Neural progenitor cell (in vitro differentiated cells): ENCODE measurements at places on chromosomes 12 and 14.

DNA sequence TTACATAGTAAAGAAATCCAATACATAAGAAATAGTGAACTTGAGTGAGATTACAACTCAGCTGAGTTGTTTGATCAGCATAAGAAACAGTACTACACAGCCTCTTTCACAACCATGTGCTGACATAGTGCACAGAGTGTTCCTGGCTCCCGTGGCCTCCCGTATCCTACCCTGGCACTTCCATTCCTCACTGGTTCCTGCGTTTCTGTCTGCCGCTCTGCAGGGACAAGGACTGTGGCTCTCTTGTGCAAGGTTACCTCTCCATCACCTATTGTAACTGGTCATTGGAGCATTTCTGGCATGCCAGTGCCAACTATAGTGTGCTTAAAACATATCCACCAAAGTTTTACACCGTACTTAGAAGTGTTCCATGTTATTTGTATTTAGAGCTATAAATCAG is 46.3 kb upstream of the PCED1B start:
- no peak overlapping the region for H3K4me3 ChIP-seq
- H3K27ac ChIP-seq: no peak overlapping the region
- H3K4me1 ChIP-seq: no peaks in the 10 kb centered on the region
- DNase-seq: no peak
- no peaks in the 10 kb centered on the region for H3K27me3 ChIP-seq

GRCh38 chr12:113884392-113884791 is 81.7 kb downstream of the RBM19 start:
- no peaks in the 10 kb centered on the region for H3K36me3 ChIP-seq
- no peak for DNase-seq
- H3K4me1 ChIP-seq: peaks cover 4% of the 10 kb centered on the region
- no peak overlapping the region for H3K27ac ChIP-seq
- no peak overlapping the region for H3K4me3 ChIP-seq
- H3K27me3 ChIP-seq: no peaks in the 10 kb centered on the region

GRCh38 chr12:51349026-51349425 is 2.5 kb upstream of the CELA1 start:
- H3K36me3 ChIP-seq: no peaks in the 10 kb centered on the region
- no peaks in the 10 kb centered on the region for H3K4me1 ChIP-seq
- H3K27me3 ChIP-seq: no peaks in the 10 kb centered on the region
- no peak overlapping the region for H3K27ac ChIP-seq
- H3K4me3 ChIP-seq: no peak overlapping the region
- no peak for DNase-seq

DNA sequence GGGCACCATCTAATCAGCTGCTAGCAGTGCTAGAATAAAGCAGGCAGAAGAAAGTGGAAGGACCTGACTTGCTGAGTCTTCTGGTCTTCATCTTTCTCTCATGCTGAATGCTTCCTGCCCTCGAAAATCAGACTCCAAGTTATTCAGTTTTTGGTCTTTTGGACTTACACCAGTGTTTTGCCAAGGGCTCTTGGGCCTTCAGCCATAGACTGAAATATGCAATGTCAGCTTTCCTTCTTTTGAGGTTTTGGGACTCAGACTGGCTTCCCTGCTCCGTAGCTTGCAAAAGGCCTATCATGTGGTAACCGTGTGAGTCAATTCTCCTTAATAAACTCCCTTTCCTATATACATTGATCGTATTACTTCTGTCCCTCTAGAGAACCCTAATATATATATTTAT is 159.3 kb downstream of the SLCO1B3 start:
- no peak overlapping the region for H3K4me3 ChIP-seq
- H3K27ac ChIP-seq: no peak overlapping the region
- H3K4me1 ChIP-seq: no peaks in the 10 kb centered on the region
- no peaks in the 10 kb centered on the region for H3K27me3 ChIP-seq
- peaks cover 12% of the 10 kb centered on the region for H3K36me3 ChIP-seq
- DNase-seq: no peak

DNA sequence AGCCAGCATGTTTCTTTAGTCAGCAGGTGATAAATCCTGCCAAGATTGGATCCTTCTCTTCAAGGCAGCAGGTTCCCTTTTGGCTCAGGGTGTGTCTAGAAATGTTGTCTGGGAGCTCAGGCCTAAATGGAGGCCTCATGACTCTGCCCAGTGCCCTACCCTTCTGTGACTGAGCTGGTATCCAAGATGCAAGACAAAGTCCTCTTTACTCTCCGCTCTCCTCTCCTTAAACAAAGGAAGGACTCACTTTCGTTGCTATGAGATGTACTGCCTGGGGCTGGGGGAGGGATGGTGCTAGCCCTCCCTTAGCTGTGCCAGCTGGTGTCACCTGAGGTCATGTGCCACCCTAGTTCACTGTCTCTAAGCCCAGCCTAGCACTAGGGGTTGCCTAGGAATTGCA is 13.8 kb upstream of the TMPRSS12 start:
- no peak for DNase-seq
- H3K4me3 ChIP-seq: no peak overlapping the region
- no peaks in the 10 kb centered on the region for H3K27me3 ChIP-seq
- no peaks in the 10 kb centered on the region for H3K4me1 ChIP-seq
- no peaks in the 10 kb centered on the region for H3K36me3 ChIP-seq
- no peak overlapping the region for H3K27ac ChIP-seq

- no peak for DNase-seq
- no peak overlapping the region for H3K4me3 ChIP-seq
- no peaks in the 10 kb centered on the region for H3K27me3 ChIP-seq
- no peaks in the 10 kb centered on the region for H3K4me1 ChIP-seq
Observed at GRCh38 chr14:29900609-29901350, 26.9 kb downstream of the PRKD1 start.

- H3K4me3 ChIP-seq: no peak overlapping the region
- H3K4me1 ChIP-seq: peaks cover 8% of the 10 kb centered on the region
- no peaks in the 10 kb centered on the region for H3K36me3 ChIP-seq
- DNase-seq: no peak
Observed at GRCh38 chr14:20386276-20386855, 26.9 kb downstream of the TEP1 start.

DNA sequence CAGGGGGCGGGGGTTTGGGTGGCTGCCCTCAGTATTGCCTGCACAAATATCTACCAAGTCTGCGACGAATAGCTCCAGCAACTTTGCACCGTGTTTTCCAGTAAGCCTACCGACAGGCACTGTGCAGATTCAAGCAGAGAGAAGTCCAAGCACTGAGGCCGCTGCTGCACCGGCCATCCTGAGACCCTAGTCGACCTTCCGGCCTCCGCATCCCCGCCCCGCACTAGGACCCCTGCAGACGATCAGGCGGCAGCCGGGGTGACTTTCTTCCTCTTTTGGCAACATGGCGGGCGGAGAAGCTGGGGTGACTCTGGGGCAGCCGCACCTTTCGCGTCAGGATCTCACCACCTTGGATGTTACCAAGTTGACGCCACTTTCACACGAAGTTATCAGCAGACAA is at the start of gene EIF2S3B:
TSS of gene EIF2S3B (plus strand) at position 271 of the 400 bp plus-strand sequence. CDS start at position 284, 13 bp downstream.
- H3K27me3 ChIP-seq: no peaks in the 10 kb centered on the region
- no peaks in the 10 kb centered on the region for H3K4me1 ChIP-seq
- DNase-seq: no peak
- no peak within 1 kb of the TSS for H3K4me3 ChIP-seq
- H3K27ac ChIP-seq: no peak within 1 kb of the TSS

DNA sequence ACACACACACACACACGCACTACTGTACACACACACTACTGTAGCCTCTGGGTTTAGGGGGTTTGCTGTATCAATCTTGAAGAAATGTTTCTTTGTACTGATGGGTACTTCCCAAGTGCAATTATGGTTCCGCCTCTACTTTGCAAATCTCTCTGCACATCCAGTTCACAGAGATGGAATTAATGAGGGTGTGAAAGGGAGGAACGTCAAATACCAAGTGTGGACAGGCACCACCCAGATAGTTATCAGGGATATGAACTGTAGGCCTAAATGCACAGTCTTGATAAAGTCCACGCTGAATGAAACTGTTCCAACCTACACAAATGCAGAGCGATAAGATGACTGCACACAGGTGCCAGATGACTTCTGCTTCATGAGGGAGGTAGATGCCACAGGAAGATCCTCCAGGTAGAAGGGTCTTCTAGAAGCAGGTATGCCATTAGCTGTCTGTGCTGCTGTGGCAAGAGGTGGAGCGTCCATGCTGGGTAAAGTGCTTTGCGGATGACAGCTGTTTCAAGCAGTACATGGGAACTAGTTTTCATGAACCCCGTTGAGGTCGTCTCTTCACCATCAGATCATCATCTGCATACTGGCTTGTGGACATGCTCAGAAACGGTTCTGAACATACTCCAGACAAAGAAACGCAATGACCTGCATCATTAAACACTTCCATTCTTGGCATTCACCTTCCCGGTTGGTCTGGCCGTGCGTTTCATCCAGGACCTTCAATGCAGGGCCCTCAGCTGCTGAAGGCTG is 314.3 kb upstream of the RTL1 start:
- no peak overlapping the region for H3K27ac ChIP-seq
- peaks cover 9% of the 10 kb centered on the region for H3K4me1 ChIP-seq
- H3K36me3 ChIP-seq: no peaks in the 10 kb centered on the region

GRCh38 chr12:77315407-77315806 is 250.0 kb upstream of the E2F7 start:
- H3K4me3 ChIP-seq: no peak overlapping the region
- H3K27me3 ChIP-seq: no peaks in the 10 kb centered on the region
- DNase-seq: no peak
- H3K4me1 ChIP-seq: peaks cover 20% of the 10 kb centered on the region
- H3K36me3 ChIP-seq: no peaks in the 10 kb centered on the region

DNA sequence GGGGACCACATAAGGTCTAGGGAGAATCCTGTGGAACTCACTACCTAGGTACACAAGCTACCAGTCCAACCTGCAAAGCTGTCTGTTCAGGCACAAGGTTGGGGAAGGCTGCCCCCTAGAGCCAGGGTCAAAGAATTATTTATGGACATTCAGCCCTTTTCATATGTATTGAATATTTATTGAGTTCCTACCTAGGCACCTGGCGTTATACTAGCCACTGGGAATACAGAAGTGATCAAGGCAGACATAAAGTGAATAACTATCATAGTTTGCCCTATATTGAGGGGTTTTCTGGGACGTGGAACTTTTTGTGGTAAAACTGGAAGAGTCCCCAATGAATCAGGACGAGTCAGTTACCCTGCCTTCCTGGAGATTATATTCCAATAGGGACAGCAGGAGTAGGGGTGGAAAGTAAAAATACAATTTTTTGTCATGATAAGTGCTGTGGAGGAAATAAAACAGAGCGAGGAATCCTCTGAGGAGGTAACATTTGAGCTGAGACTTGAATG is 5.8 kb upstream of the SLC48A1 start:
- H3K27me3 ChIP-seq: peaks cover 5% of the 10 kb centered on the region
- DNase-seq: peak; percentile 48
- no peaks in the 10 kb centered on the region for H3K36me3 ChIP-seq
- no peak overlapping the region for H3K27ac ChIP-seq

DNA sequence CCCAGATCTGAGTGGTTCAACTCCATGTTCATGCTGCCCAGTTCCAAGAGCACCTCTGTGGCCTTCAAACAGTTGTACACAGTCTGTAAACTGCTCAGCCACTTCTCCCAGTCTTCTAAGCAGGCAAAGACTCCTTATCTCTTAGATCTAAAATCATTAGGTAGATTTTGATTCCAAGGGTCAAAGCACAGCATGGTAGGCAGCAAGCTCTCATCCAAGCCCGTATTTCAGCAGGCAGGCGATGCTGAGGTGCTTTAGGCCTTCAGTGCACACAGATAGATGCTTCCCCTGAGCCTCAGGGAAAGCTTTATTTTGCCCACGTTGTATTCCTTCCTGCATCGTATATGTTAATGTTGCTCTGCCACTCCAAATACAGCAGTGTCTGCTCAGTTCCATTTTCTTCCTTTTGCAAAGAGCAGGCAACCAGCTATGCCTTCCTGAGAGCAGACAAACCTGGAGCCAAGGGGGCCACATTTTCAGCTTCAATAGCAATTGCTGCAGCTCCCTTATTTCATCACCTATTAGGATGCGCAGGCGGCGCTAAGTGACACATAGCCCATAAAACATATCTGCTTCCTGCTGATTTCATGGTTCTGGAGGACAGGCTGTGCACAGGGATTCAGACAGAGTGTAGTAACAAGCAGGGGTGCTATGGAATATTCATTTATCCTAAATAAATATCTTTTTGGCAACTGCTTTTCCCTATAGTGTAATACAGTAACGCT is 67.5 kb downstream of the ETV6 start:
- H3K36me3 ChIP-seq: no peaks in the 10 kb centered on the region
- no peak overlapping the region for H3K4me3 ChIP-seq
- DNase-seq: no peak
- H3K4me1 ChIP-seq: peaks cover 9% of the 10 kb centered on the region

GRCh38 chr12:109449845-109450532 is 27.1 kb downstream of the KCTD10 start:
- DNase-seq: no peak
- no peaks in the 10 kb centered on the region for H3K4me1 ChIP-seq
- no peaks in the 10 kb centered on the region for H3K36me3 ChIP-seq
- H3K4me3 ChIP-seq: no peak overlapping the region
- H3K27me3 ChIP-seq: no peaks in the 10 kb centered on the region

- H3K36me3 ChIP-seq: no peaks in the 10 kb centered on the region
- no peak overlapping the region for H3K4me3 ChIP-seq
- H3K4me1 ChIP-seq: peaks cover 78% of the 10 kb centered on the region
- DNase-seq: no peak
Observed at GRCh38 chr12:62654326-62655241, 188.0 kb downstream of the MON2 start.

- no peaks in the 10 kb centered on the region for H3K27me3 ChIP-seq
- no peaks in the 10 kb centered on the region for H3K36me3 ChIP-seq
- H3K4me3 ChIP-seq: no peak overlapping the region
- no peaks in the 10 kb centered on the region for H3K4me1 ChIP-seq
Observed at GRCh38 chr12:57401165-57401564, 29.7 kb downstream of the R3HDM2 start.

- H3K4me3 ChIP-seq: no peak overlapping the region
- no peaks in the 10 kb centered on the region for H3K36me3 ChIP-seq
- no peaks in the 10 kb centered on the region for H3K27me3 ChIP-seq
- peaks cover 4% of the 10 kb centered on the region for H3K4me1 ChIP-seq
Observed at GRCh38 chr12:98758331-98758730, 113.2 kb downstream of the APAF1 start.

DNA sequence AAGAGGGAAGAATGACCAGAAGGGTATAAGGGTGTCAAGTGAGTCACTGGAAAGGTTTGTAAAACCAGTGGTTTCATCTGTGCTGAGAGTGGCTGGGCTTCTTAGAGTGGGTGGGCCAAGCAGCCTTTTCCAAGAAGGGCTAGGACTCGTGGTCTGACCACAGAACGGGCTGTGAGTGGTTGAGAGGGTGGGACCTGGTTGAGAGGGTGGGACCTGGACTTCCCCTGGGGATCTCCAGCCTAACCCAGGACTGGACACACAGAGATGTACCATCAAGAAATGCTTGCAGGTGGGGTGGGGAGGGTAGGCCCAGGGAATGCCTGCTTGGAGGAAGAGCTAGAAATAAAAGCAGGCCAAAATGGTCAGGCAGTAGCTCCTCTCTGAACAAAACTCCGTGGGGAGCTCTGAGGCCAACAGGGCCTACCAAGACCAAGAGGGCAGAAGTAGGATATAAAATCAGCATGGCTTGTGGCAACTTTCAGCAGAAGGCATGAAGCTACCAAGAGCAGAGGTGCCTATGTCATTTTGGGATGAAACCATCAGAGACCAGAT is 140.5 kb downstream of the FOXN3 start:
- no peak for DNase-seq
- no peaks in the 10 kb centered on the region for H3K27me3 ChIP-seq
- H3K4me1 ChIP-seq: peaks cover 23% of the 10 kb centered on the region
- H3K36me3 ChIP-seq: no peaks in the 10 kb centered on the region
- H3K27ac ChIP-seq: no peak overlapping the region
- H3K4me3 ChIP-seq: no peak overlapping the region

GRCh38 chr14:63203618-63204406 is 431 bp upstream of the RHOJ start:
- no peaks in the 10 kb centered on the region for H3K27me3 ChIP-seq
- H3K27ac ChIP-seq: peak overlapping the region; percentile 38
- peak overlapping the region; percentile 35 for H3K4me3 ChIP-seq
- peak; percentile 77 for DNase-seq
- no peaks in the 10 kb centered on the region for H3K36me3 ChIP-seq
- H3K4me1 ChIP-seq: peaks cover 19% of the 10 kb centered on the region
